ENCODE measurements at places on chromosomes 16 and 17. TPM values are rescaled to one million over a fixed set of nuclear protein-coding genes. Genes with fewer than 3 reads are reported as not detected.

DNA sequence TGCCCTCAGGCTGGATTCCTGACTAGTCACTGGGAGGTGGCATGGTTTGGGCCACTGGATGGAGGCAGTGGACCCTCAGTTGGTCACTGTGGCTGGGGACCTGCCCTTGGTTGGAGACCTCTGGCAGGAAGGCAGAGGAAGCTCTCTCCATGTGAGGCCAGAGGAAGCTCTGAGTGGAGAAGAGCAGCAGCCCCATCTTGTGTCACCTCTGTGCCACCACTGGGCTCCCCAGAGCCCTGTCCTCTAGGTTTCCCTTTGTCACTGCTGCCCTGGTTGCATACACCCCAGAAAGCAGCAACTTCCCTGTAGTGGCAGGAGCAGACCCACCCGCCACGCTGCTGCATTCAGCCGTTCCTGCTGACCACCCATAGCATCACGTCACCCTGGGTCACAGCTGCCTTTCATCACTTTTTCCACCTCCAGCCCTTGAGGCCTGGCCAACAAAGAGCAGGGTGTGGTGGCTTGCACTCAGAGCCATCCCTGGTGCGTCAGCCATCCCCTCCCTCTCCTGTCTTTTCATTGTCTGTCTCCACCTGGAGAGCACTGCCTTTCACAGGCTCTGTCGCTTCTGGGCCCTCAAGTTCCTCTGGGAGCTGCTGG, 11.9 kb downstream of the CTRL start:
- H3K36me3 ChIP-seq = peaks cover 47% of the 10 kb centered on the region
- H3K27ac ChIP-seq = no peak overlapping the region
- H3K4me1 ChIP-seq = peaks cover 43% of the 10 kb centered on the region
- no peak for DNase-seq
- H3K27me3 ChIP-seq = no peaks in the 10 kb centered on the region

DNA sequence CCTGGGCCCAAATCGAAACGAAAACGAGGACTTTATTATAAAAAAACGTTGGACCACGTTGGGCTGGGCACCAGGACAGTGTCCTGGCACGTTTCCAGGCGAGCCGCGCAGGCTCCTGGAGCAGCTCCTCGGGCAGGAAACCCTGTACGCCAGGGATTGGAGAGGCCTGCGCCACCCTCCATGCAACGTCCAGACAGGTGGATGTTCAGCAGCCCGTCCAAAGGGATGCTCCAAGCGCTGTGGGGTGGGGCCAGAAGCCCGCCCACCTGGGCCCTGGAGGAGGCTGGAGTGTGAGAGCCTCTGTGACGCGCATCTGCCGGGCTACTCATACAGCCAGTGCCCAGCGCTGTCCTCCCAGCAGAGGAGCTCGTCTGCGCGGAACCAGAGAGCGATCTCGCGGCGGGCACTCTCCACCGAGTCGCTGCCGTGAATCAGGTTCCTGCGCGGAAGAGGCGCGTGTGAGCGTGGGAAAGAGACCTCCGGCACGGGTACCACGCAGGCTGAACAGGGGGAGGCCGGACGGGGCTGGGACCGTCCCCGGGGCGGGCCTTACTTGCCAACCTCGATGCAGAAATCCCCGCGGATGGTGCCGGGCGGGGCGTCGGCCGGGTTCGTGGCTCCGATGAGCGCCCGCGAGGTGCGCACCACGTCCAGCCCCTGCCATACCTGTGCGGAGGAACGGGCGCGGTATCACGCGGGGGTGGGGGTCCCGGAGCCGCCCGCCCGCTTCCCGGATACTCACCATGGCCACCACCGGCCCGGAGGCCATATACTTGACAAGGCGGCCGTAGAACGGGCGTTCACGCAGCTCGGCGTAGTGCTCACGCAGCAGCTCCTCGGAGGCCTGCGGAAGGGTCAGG, 785 bp downstream of the NME3 start:
- peak overlapping the region; percentile 94 for H3K27ac ChIP-seq
- H3K36me3 ChIP-seq = peaks cover 50% of the 10 kb centered on the region
- peaks cover 37% of the 10 kb centered on the region for H3K4me1 ChIP-seq
- peak overlapping the region; percentile 98 for H3K4me3 ChIP-seq
- peak; percentile 73 for DNase-seq

DNA sequence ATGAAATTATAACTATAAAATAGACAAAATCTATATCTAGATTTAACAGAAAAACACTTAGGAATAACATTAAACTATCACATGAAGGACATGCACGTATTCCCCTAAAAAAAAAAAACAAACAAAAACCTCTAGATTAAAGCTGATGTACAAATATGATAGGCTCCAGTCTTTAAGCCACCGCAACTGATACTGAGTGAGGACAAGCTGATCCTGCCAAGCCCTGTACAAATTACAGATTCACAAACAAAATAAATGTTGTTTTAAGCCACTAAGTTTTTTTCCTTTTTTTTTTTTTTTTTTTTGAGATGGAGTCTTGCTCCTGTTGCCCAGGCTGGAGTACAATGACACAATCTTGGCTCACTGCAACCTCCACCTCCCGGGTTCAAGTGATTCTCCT, 35.3 kb downstream of the SMURF2 start:
- H3K4me3 ChIP-seq = no peak overlapping the region
- H3K36me3 ChIP-seq = no peaks in the 10 kb centered on the region
- H3K4me1 ChIP-seq = peaks cover 65% of the 10 kb centered on the region
- no peak for DNase-seq

DNA sequence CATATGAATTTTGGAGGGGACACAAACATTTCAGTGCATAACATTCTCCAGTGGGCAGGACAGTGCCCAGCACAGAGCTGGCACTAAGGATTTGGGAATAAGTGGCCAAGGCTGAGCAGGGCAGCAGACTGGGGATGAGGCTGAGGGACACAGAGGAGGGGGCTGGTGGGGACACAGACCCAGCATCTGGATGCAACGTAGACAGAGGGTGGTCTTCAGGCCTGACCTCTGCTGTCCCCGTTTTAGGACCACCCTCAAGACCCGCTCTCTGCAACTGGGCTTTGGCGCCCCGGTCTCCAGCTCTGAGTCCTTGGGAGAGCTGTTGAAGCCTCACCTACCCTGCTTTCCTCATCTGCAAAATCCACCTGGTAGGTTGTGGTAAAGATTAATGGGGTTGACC, 3.3 kb upstream of the PRSS33 start:
- H3K27me3 ChIP-seq = peaks cover 50% of the 10 kb centered on the region
- no peak overlapping the region for H3K27ac ChIP-seq
- peaks cover 1% of the 10 kb centered on the region for H3K4me1 ChIP-seq
- peak; percentile 14 for DNase-seq
- no peak overlapping the region for H3K4me3 ChIP-seq

CTRB1 gene
- not detected for total RNA-seq

TSPAN10 gene
- 1.1 TPM for total RNA-seq

TMEM220 gene
- 10.8 TPM for total RNA-seq

- no peaks in the 10 kb centered on the region for H3K36me3 ChIP-seq
- H3K27ac ChIP-seq = no peak overlapping the region
- H3K4me1 ChIP-seq = peaks cover 7% of the 10 kb centered on the region
- no peak for DNase-seq
- peak overlapping the region; percentile 38 for H3K4me3 ChIP-seq
These were observed 18.0 kb downstream of the C17orf75 start for GRCh38 chr17:32323811-32324491.

- H3K4me3 ChIP-seq = no peak overlapping the region
- H3K27ac ChIP-seq = peak overlapping the region; percentile 74
- peak; percentile 76 for DNase-seq
- H3K36me3 ChIP-seq = no peaks in the 10 kb centered on the region
These were observed 17.1 kb upstream of the CCR7 start for GRCh38 chr17:40582328-40582901.

TBC1D3K gene
- not detected for total RNA-seq

Measured in lower lobe of right lung (tissue), 2 donors.